Psoas muscle (tissue), 8 donors: ENCODE measurements at places on chromosomes 5 and 9. TPM values are rescaled to one million over a fixed set of nuclear protein-coding genes. Genes with fewer than 3 reads are reported as not detected.

GRCh38 chr9:69657269-69657668 is 14.9 kb downstream of the APBA1 start:
- H3K4me1 ChIP-seq: no peaks in the 10 kb centered on the region
- no peak for DNase-seq
- H3K36me3 ChIP-seq: no peaks in the 10 kb centered on the region
- H3K27me3 ChIP-seq: no peaks in the 10 kb centered on the region

The PCDHGB2 gene
- polyA plus RNA-seq: 0.67 TPM

The RGS3 gene
- polyA plus RNA-seq: 7.1 TPM

- no peak for DNase-seq
- no peak overlapping the region for H3K4me3 ChIP-seq
- peak overlapping the region; percentile 32 for H3K27ac ChIP-seq
- H3K27me3 ChIP-seq: no peaks in the 10 kb centered on the region
- H3K4me1 ChIP-seq: peaks cover 13% of the 10 kb centered on the region
Observed at GRCh38 chr9:87711857-87712800, 13.8 kb upstream of the CTSL start.

GRCh38 chr9:29945012-29945411 is 2371.7 kb upstream of the C9orf72 start:
- no peak overlapping the region for H3K27ac ChIP-seq
- H3K4me1 ChIP-seq: no peaks in the 10 kb centered on the region
- H3K4me3 ChIP-seq: no peak overlapping the region
- H3K27me3 ChIP-seq: no peaks in the 10 kb centered on the region

GRCh38 chr9:19156026-19156474 is 28.8 kb upstream of the PLIN2 start:
- no peak for DNase-seq
- H3K4me1 ChIP-seq: peaks cover under 1% of the 10 kb centered on the region
- H3K27me3 ChIP-seq: no peaks in the 10 kb centered on the region
- no peaks in the 10 kb centered on the region for H3K36me3 ChIP-seq

The RASGRF2 gene
- 3.2 TPM for polyA plus RNA-seq

- no peak for DNase-seq
- H3K36me3 ChIP-seq: no peaks in the 10 kb centered on the region
- H3K27ac ChIP-seq: no peak overlapping the region
- no peaks in the 10 kb centered on the region for H3K27me3 ChIP-seq
Observed at GRCh38 chr9:118618084-118618483, 751.2 kb downstream of the BRINP1 start.

GRCh38 chr9:6552033-6552432 is 93.5 kb downstream of the GLDC start:
- no peaks in the 10 kb centered on the region for H3K36me3 ChIP-seq
- H3K4me1 ChIP-seq: no peaks in the 10 kb centered on the region
- no peaks in the 10 kb centered on the region for H3K27me3 ChIP-seq
- no peak overlapping the region for H3K27ac ChIP-seq
- no peak overlapping the region for H3K4me3 ChIP-seq

The RNF183 gene
- polyA plus RNA-seq: not detected

DNA sequence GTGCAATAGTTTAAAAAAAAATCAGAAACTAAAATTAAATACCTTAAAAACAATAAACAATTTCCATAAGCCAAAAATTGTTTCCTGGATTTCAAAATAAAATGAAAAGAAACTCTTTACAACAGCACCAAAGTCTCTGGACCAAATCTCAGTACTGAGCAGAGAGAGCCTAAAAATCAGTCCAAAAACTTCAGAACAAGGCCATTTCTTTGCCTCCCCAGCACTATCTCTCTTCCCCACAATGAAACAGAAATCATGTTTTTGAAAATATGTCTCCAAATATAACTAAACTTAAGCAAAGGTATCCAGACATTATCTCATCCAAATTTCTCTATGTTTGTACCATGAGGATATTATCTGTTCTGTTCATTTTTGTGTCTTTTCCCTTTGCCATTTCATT is 1.0 kb downstream of the FREM1 start:
- no peaks in the 10 kb centered on the region for H3K4me1 ChIP-seq
- no peaks in the 10 kb centered on the region for H3K27me3 ChIP-seq
- no peak for DNase-seq
- H3K4me3 ChIP-seq: peak overlapping the region; percentile 53
- no peaks in the 10 kb centered on the region for H3K36me3 ChIP-seq
- H3K27ac ChIP-seq: no peak overlapping the region
